ENCODE measurements at places on chromosomes 3 and 15.

DNA sequence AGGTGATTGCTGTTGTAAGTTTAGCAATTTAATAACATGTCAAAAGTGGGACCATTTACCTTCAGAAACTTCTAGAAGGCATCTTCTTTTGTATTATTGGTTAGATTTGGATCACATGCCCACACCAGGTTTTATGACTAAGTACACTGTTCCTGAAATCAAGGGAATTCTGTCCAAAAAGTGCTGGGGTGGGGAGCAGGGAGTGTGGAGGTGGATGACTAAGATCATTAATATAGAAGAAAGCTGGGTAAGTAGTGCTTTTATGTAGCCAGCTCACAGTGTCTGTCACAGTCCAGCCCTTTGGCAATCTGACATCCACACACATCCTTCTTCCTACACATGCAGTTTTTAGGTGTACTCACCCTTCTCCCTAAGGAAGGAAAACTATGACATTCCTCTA lies 120.0 kb downstream of the TMCO5A start:
- DNase-seq: no peak

DNA sequence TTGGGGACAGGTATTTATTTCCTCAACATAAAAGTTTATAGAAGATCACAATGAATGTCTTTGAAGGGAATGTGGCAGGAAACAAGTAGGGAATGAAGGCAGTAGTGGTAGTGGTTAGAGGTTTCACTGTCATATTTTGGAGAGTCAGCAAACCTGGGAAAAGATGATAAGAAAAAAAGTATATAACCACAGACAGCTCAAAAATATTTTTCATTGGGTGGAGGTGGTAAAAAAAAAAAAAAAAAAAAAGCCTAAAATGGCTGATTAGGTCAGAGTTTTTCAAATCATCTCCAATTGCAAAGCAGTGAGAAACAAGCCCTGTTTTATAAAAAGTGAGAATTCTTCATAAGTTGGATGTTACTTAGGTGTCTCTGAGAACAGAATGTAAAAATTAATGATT lies 400.0 kb downstream of the LSAMP start:
- no peak for DNase-seq

DNA sequence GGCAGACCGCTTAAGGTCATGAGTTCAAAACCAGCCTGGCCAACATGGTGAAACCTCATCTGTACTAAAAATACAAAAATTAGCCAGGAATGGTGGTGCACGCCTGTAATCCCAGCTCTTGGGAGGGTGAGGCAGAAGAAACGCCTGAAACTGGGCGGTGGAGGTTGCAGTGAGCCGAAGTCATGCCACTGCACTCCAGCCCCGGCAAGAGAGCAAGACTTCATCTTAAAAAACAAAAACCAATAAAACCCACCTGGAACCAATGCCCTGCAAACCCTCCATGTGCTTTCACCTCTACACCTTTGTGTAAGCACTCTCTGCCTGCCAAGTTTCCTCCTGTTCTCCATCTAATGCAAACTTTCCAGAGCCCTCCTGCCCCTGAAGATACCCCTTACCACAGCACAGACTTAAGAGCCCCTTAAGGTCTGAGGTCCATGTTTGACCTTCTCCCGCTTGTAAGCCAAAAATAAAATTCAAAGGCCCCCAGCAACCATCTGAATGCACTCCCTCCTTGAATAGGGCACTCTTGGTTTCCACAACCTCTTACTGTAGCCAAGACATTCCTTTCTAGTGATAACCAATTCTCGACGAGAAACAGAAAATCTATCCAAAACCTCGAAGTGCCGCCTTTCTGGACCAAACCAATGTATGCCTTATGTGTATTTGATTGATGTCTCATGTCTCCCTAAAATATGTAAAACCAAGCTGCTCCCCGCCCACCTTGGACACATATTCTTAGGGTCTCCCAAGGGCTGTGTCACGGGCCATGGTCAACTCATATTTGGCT lies 3.0 kb downstream of the RPL32 start:
- DNase-seq: no peak

DNA sequence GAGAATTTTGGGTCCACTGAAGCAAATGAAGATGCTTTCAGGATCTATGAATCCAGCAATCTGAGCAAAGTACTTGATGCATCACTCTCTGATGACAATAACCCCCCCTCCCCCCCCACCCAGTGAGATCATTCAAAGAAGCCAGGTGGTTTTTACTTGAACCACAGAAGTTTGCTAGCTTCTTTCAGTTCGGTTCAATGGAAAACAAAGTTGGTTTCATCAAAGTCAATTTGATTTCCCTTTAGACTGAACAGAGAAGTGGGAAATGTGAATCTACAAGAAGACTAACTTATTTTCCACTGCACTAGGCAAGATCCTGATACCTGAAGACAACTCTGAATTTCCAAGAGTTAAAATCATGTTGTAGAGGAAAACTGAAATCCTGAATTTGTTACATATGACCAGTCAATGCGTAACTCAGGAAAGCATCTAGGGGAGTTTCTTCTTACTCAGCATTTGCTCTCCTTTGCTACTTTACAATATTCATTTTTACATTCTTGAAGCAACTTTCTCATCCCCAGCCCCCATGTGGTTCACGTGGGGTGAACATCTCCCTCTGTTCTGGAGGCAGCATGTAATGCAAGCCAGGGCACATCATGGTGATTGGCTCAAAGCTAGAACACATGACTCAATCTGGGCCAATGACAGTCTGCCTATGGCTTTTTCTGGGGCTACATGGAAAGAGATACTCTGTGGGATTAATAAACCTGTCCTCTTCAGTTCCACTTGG lies 572.6 kb downstream of the FOXP1 start:
- peak; percentile 8 for DNase-seq

DNA sequence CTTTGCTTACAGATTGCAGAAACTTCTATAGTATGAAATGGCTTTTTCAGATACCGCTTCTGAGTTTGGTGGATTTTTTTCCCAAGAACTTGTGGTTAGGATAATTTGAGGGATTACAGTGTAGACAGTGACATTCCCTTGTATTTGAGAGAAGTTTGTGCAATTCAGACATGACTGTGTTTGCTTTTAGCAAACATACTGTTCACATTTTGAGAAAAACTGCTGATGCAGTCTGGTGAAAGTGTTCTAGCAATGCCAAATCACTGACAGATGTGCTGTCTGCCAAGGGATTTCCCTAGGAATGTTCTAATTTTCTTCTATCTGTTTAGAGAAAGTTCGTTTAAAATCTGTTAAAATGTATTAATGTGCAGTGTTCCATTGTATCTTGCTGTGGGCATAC lies 652.6 kb downstream of the FHIT start:
- DNase-seq: no peak

DNA sequence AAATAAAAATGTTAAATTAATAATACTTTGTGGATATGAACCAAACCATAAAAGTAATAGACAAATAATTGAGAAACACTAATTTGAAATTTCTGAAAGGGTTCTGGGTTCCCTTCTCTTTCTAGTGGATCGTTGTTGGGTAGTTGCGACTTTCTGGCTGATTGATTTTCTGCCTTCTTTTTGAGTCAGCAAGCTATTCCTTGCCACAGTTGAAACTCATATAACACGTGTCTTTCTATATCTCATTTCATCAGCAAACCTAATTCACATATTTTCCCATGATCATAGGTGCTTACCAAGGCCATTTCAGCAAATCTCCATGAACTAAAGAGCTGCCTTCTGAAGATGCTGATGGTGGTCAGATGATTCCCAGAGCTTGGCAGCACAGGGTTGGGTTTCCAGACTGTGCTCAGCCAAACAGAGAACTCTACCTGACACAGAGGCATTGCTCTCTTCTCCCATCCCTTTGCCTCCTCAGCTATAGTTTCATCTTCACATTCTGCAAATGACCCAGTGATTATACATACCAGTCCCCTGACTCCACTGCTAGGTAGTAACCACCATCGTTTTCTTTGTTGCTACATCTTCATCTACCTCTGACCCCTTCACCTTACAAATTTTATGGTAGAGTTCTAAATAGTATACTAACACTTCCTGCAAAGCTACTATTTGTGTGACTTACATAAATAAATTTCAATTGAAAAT lies 383.9 kb upstream of the DPH6 start:
- DNase-seq: no peak

- DNase-seq: no peak
These were observed 73.3 kb downstream of the SLC24A1 start for GRCh38 chr15:65695081-65695480.

DNA sequence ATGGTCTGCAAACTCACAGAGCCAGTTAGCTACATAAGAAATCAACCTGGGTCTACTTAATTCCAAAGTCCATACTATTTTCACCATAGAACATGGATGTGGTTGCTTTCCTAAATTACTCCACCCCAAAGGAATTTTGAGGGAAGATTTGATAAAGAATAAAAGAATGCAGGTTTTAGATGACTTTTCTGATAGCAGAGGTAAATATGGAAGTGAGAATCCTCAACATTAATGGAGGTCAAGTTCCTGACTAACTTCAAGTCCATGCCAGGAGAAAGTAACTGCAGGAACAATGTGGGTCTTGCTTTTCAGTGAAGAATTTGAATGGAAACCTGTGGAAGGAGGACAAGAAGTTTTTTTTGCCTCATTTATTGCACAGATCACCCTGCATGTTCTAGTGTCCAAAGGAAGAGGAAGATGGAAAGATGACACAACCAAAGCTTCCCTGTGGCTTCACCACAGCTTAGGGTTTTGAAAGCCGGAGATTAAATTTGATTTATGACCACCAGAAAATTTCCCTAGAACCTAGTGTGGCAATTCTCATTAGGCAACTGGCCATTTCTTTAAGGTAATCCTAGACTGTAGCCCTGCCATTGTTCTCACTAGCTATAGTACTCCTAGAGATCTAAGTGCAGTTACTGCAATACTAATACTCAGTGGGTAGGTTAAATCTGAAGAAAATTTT lies 429.7 kb downstream of the RAP2B start:
- DNase-seq: no peak

DNA sequence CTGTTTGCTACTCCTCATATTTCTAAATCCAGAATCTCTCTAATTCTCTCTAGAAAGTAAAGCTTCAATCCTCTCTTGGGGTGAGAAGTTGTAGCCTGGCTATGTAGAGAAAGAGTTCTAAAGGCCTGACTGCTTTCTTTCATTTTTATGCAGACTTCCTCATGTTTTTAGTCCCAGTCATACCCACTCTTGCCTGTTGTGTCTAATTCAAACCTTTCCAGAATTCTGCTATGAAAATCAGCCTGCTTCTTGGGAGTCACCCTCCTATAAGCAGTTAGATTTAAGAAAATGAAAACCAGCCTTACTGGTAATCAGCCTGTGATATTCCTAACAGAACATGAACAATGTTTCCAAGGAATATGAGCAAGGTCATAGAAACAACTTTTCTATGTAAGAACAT lies 14.8 kb upstream of the ZNF639 start:
- no peak for DNase-seq

DNA sequence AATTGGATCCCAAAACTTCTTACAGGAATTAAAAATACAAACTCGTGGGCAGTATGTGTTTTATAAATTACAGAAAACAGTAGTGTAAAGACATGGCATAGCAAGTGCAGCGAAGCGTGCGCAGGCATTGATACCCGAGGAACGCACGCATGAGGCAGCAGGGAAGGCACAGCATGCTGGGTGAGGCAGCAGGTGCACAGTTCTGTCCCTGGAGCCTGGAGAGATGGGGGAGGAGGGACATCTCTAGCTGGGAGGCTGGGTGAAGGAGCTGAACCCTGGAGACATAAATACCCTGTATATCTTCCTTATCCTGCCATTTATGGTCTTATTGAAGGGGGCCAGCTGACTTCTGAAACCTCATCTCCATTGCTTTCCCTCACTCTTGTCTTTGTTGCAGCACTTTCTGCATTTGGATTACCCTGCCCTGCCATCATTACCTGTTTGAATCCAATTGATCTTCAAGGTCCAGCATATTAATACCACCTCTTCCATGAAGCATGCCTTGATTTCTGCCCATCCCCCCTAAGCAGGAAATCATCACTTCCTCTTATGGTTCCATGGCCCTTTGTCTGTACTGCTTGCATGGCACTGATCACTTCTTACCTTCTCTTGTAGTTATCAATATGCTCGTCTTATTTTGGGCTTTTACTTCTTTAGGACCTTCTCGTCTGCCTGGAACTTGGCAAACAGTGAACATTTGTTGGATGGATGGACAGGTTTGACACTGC lies 20.5 kb downstream of the LPP start:
- DNase-seq: no peak

DNA sequence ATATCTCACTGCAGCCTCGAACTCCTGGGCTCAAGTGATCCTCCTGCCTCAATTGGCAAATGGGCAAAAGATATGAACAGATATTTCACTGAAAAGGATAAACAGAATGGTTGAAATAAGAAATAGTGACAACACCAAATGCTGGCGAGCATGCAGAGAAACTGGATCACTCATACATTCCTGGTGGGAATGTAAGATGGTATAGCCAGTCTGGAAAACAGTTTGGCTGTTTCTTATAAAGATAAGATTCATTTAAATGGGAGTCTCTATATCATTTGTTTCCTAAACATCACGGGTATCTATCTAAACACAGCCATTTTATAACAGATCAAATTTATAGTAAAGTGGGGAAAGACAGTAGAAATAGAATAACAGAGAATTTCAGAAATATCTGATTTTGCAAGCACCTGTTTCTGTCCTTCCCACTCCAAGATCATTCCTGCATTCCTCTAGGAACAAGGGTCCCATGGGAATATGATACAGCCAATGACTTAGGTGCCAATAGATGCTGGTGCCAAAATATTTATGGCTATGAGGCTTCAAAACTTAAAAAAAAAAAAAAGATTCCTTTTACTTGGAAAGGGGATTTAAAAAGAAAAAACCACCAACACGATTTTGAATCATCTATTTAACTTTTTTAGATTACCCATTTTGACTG lies 9.9 kb upstream of the TFDP2 start:
- DNase-seq: no peak

DNA sequence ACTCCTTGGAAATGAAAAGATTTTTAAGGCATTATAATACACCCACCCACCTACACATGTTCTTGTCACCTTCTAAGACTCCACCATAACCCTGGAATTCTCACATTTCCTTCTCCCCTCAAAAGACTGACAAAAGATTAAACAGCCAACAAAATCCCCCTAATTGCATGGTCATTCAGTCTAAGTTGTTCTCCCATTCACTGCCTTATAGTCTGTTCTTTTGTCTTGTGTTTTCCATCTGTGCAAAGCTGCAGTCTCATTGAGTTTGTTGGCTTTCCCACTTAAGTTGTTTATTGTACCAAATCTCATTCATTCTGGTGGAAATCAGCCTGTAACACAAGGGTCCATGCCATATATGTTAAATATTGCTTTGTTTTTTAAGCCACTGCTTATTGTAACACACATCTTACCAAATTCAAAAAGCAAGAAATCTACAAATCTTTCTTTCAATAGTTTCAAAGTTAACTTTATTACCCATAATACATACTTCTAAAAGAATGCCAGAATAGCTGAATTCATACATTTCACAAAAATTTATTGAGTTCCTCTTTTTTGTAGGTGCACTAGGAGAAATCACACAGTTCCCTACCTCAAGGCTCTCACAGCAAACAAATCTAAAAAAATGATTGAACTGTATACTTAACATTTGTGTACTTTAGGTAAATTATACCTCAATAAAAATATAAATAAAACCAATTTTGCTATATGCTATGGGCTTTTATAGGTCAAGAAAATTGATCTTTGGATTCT lies 2.4 kb upstream of the RCN2 start:
- no peak for DNase-seq

- no peak for DNase-seq
These were observed 1.1 kb upstream of the PLD1 start for GRCh38 chr3:171811295-171811912.

All from T-helper 22 cell (primary cell).